ENCODE measurements at places on chromosomes 5 and 9.

GRCh38 chr5:155799308-155799707 is 527.7 kb upstream of the SGCD start:
- DNase-seq, result no peak

- DNase-seq, result no peak
Measured at GRCh38 chr5:170570476-170570875, 66.7 kb downstream of the KCNIP1 start.

GRCh38 chr5:14178671-14179211 is 35.6 kb downstream of the TRIO start:
- DNase-seq, result no peak

- DNase-seq, result no peak
Measured at GRCh38 chr5:39328731-39329130, 35.6 kb downstream of the C9 start.

GRCh38 chr9:76424491-76424890 is 30.3 kb upstream of the RFK start:
- DNase-seq, result no peak

DNA sequence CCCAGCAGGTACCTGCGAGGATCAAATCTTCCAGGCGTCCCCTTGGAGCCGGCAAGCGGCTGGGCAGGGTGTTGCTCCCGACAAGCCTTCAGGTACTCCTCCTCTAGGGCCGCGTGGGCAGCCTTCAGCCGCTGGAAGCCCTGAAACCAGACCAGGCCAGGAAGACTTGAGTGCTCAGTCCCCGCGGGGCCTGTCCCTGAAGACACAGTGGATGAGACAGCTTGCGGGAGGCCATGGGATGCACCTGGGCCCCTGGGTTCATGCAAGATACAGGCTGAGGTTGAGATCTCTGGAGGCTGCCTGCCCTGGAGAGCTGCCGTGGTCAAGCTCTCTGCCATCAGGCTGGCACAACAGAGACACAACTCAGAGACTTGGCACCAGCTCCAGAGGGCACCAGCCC is 25.4 kb downstream of the AKNA start:
- DNase-seq, result no peak

GRCh38 chr9:124929464-124929863 is 11.4 kb downstream of the GOLGA1 start:
- DNase-seq, result no peak

DNA sequence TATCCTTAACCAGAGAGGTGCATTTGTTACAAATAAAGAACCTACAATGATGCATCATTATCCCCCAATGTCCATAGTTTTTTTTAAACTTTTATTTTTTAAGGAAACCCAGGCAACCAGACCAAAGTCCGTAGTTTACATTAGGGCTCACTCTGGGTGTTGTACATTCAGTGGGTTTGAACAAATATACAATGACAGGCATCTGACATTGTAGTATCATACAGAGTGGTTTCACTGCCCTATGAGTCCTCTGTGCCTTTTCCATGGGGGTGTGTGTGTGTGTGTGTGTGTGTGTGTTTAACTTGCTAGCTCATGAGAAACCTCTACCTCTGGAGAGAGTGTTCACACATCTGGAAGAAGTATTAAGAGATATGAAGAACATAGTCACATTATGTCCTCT is 141.5 kb downstream of the KDM4C start:
- DNase-seq, result no peak

- no peak for DNase-seq
Measured at GRCh38 chr5:172403189-172403796, 51.0 kb downstream of the SH3PXD2B start.

- no peak for DNase-seq
Measured at GRCh38 chr9:94533155-94533554, 21.7 kb upstream of the PCAT7 start.

GRCh38 chr5:6749026-6749716 is 35.9 kb downstream of the TENT4A start:
- DNase-seq, result no peak

GRCh38 chr5:141664733-141665461 is 13.7 kb upstream of the FCHSD1 start:
- no peak for DNase-seq

GRCh38 chr5:173802670-173803165 is 85.4 kb upstream of the CPEB4 start:
- no peak for DNase-seq

DNA sequence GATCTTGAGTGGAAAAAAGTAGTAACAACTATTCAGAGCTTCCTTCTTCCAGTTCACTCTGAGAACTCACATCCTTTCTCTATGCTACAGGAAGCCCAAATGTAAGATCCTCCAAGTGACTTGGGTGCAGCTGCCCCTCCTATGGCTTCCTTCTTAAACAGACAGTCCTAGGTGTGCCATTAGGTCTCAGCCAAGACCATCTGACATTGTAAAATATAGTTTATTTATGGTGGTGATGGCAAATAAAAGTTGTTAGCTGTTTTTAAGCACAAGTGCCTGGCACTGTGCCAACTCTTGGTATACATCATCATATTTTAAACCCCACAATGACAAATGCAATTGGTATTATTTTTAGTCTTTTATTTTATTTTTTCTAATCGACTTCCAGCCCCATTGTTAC is 58.1 kb downstream of the TMEM252 start:
- DNase-seq, result no peak

DNA sequence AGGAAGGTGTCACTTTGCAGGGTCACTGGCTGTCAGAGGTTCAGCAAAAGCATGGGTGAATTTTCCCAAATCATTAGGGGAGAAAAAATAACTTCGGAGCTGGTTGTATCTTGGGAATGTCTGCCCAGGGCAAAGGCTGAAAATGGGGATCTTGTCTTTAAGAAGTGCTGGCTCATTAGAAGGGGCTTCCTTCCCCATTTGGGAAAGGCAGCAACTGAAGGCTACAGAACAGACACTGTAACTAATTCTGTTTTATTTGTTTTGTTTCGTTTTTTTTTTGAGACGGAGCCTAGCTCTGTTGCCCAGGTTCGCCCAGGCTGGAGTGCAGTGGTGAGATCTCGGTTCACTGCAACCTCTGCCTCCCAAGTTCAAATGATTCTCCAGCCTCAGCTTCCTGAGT is 70.3 kb upstream of the PCA3 start:
- no peak for DNase-seq

DNA sequence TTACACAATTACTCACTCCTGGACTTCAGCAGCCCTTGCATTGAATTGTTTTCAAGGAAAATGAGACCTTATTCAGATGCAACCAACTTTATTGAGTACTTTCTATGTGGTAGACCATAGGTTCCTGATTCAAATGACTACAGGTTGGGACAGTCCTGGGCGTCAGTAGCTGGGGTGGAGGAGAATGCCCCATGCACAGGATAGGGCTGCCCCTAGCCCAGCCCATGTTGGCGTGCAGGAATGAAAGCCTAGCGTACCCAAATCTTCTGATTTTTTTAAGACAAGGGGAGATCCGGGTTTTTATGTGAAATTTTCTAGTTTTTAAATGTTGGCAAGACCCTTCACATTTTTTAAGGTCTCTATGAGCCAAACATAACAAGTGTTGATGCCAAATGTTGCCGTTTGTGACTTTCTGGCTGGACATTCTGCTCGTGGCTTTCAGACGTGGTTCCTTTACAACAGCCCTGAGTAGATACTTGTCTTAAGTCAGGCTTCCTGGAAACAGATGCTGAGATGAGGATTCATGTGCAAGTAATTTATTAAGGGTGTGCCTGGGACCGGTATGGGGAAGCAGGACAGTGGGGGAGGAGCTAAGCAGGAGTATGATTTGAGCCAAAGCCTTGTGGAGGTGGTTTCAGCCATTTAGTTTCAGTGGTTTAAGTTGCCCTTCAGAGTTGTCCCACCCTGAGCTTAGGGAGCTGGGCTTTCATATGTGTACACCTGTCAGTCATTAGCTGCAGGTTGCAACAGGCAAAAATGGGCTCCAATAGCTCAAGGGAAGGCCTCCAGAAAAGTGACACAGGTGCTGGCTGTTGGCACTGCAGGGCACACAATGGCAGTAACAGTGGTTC is 154.1 kb downstream of the NTRK2 start:
- DNase-seq, result no peak

- no peak for DNase-seq
Measured at GRCh38 chr9:967903-968641, 8.4 kb upstream of the DMRT3 start.

- no peak for DNase-seq
Measured at GRCh38 chr9:33239921-33240320, at the start of gene SPINK4. SPINK4 (plus strand) TSS chr9:33240167; CDS start chr9:33240209, 42 bp downstream.

DNA sequence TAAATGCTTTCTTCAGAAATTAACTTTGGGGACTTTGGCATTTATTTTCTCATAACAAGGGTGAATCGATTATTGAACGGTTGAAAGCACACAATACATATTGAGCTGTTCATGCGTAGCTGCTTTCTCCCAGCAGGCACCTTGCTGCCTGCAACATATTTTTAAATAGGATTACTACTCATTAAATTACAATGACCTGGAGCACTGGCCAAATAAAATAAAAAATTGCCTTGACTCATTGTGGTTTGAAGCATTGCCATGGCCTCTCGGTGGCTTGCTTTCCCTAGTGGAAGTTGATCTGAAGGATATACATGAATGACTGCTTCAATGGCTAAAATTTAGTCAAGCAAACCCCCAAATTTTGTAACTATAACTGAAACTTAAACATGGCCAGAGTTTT is 181.6 kb upstream of the NUDT12 start:
- DNase-seq, result no peak

All from NCI-H2107 (cell line).